ENCODE measurements at places on chromosomes 4 and X.

GRCh38 chr4:46946919-46947536, 38.0 kb upstream of the COX7B2 start:
- ATAC-seq, result no peak

- peak; percentile 47 for ATAC-seq
Measured at GRCh38 chrX:152600853-152601633, 36.7 kb upstream of the GABRQ start.

DNA sequence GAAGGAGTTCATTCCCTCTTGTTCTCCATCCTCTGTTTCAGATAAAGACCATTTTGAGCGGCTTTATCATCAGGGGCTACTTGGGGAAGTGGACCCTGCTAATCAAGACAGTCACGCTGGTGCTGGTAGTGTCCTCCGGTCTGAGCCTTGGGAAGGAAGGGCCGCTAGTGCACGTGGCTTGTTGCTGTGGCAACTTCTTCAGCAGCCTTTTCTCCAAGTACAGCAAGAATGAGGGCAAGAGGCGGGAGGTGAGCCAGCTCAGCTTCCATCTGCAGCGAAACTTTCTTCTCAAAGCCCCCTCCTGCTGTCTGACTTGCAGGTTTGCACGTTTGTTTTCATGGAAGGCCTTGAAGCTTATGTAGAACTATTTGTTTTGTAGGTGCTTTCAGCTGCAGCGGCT, 49.5 kb downstream of the CLCN4 start:
- ATAC-seq, result no peak

- ATAC-seq, result no peak
Measured at GRCh38 chr4:87680271-87680670, 30.2 kb downstream of the DMP1 start.

DNA sequence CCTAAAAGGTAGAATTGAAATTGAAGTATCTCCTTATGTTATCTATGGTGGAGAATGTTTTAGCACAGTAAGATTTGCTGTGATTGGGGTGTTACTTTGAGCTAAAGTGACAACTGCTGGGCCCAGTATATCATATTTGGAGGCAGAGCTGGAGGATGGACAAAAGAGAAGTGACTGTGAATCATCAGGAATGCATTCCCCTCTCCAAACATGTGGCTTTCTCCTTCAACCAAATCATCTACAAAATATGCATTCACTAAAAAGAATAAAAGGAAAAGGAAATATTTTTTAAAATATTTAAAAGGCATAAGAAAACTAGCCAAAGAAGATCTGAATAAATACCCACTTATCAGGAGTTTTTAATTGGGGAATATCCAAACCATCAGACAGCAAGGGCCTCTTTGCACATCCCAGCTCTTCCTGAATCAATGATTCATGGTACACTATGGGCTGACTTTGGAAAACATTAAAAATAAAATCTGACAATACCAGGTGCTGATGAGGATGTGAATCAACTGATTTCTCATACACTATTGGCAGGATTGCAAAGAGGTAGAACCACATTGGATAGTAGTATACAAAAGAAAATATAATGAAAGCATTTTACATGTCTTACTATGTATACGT, 671.7 kb upstream of the NR3C2 start:
- ATAC-seq, result peak; percentile 93

GRCh38 chr4:5611750-5612149, 96.6 kb downstream of the EVC2 start:
- no peak for ATAC-seq

Data from SK-N-SH treated with all-trans-retinoic acid at 6 μM for 48 hours (cell line).